Peyer's patch (tissue), 4 donors: ENCODE measurements at places on chromosomes 4 and X. TPM values are rescaled to one million over a fixed set of nuclear protein-coding genes. Genes with fewer than 3 reads are reported as not detected.

GRCh38 chr4:175531405-175532091 is 280.5 kb downstream of the GPM6A start:
- no peak for DNase-seq

SLC6A8 gene
- total RNA-seq, result 562 TPM

DNA sequence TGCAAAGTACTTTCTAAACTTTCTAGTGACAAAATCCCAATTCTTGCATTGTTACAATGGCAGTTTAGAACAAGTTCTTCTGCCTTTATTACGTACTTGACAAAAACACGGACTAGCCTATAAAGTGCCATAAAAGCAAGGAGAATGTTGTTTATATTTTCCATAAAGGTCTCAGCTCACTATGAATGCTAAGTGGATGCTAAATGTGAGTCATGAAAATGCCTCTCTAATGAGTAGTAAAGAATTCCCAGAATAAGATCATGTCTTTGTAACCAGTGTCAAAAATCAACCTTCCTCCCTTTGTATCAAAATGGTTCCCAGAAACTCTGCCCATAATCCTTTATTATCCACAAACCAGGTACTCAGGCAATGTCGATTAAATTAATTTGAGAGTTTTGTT is 539.8 kb upstream of the SLIT2 start:
- no peak for DNase-seq

PPBP gene
- total RNA-seq, result not detected

DNA sequence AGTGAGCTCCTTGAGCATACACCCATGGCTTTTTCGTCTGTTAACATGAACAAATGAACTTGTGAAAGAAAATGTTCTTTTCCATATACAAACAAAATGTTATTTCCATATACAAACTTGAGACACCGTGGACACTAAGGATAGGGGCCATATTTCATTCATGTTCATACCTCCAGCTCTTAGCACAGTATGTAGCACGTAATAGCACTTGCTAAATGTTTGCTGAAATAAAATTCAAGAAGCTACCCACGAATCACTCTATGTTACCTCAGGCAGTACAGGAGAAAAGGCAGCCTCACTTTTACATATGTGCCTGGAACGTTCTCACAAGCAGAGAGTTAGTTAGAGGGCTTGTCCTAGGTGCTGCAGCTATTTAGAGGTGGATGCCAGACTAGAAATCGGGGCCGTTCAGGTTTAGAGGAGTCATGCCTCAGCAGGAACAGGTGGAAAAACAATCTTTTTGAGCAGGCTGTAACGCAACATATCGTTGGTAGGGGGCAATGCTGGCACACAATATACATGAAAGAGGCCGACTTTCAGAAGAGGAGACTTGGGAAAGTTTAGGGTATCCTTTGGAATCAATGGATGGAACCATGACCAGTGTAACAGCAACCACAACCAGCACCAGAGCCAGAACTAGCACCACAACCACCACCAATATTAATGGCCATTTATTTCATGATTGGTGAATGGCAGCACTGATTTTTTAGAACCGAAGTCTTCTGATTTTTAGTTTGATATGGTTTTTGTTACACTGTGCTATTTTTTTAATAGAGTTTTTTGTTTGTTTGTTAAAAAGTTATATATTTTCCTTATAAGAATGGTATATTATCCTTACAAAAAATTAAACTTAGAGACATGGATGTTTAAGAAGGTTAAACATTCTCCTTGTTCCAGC is 14.8 kb upstream of the PAQR3 start:
- DNase-seq, result no peak

HERC5 gene
- 3.4 TPM for total RNA-seq

CT47B1 gene
- not detected for total RNA-seq

PRKG2 gene
- total RNA-seq, result 44.8 TPM

P2RY4 gene
- total RNA-seq, result 18.9 TPM

DNA sequence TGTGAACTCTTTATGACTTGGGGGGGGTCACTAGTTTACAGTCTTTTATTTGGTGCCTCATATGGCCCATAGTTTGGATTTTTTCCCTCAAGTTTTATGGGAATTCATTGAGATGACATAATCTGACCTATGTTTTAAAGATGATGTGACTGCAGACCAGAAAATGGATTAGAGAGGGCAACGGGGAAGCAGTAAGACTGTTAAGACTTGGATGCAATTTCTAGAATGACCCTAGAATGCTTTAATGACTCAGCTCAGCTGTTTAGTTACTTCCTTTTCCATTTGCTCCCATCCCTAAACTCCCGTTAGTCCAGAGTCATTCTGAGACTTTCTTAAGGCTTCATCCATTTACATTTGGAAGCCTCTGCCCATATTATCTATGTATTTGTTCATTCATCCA is 59.9 kb upstream of the PDGFRA start:
- DNase-seq, result no peak

- DNase-seq, result no peak
Measured at GRCh38 chr4:181578911-181579310, 664.3 kb upstream of the TENM3 start.

DNA sequence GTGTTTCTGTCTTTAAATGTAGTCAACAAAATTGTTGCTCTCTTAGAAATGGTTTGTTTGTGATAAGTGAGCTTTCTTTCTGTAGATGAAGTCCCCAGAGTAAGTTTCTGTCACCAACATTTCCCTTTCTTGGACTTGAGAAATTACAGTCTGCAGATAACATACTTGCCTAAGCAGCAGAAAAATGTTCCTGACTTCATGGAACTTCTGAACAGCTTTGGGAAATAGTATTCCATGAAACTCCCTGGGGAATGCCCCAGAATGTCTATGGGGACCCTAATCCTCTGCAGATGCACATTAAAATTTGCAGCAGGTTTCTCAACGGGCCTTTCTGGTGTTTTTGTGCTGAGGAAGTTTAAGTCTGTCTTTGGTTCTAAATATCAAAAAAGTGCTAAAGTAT is 38.6 kb upstream of the NEIL3 start:
- no peak for DNase-seq

CPZ gene
- total RNA-seq, result 1.2 TPM

- no peak for DNase-seq
Measured at GRCh38 chr4:139966383-139966782, 187.6 kb downstream of the MAML3 start.

RRH gene
- total RNA-seq, result not detected

DACH2 gene
- not detected for total RNA-seq
